ENCODE measurements at places on chromosomes 3 and 15. TPM values are rescaled to one million over a fixed set of nuclear protein-coding genes. Genes with fewer than 3 reads are reported as not detected.

DNA sequence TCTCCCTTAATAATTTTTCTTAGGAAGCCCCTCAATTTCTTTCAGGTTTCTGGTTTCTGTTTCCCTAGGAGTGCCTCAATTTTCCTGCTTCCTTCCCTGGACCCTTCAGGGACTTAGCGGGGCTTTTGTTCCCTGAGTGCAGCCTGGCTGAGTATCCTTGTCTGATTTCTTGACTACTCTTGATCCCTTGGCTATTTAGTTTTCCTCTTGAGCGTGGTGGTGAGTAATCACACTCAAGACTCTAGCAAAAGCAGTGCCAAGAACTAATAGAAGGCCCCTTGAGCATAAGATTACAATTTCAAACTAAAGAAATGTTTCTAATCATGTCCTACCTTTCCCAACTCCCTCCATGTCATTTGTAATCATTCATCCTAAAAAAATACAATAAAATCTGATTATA, 94.3 kb upstream of the C3orf80 start:
- peak; percentile 70 for DNase-seq
- no peaks in the 10 kb centered on the region for H3K36me3 ChIP-seq
- no peaks in the 10 kb centered on the region for H3K27me3 ChIP-seq
- peaks cover 50% of the 10 kb centered on the region for H3K4me1 ChIP-seq
- no peak overlapping the region for H3K4me3 ChIP-seq

DNA sequence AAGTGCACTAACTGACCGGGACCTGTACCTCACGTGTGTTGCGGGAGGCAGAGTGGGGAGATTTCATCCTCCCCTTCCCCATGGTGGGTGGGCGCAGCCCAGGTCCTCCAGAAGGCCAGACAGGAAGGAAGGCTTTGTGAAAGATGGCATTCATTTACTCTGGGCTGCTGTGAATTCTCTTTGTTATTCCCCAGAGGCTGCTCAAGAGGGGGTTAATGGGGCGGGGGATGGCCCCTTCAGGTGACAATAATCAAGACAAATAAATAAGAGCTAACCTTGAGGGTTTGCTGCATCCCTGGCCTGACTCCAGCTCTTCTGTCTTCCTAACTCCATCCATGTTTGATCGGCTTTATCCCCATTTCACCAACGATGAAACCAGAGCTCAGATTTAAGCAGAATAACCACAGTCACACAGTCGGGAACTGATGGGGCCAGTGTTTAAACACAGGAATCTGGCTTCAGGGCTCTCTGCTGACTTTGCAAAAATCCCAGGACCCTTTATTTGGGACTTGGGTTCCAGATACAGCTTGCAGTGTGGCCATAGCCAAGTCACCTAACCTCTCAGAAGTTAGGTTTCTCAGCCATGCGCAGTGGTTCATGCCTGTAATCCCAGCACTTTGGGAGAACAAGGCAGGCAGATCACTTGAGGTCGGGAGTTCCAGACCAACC, 16.5 kb downstream of the PIF1 start:
- H3K27me3 ChIP-seq = 0 out of 2 replicates have a peak, but pooled peaks cover 8% of the 10 kb centered on the region
- no peak for DNase-seq
- no peaks in the 10 kb centered on the region for H3K4me1 ChIP-seq
- H3K27ac ChIP-seq = no peak overlapping the region
- no peak overlapping the region for H3K4me3 ChIP-seq

TMCO5A gene
- total RNA-seq = not detected

DNA sequence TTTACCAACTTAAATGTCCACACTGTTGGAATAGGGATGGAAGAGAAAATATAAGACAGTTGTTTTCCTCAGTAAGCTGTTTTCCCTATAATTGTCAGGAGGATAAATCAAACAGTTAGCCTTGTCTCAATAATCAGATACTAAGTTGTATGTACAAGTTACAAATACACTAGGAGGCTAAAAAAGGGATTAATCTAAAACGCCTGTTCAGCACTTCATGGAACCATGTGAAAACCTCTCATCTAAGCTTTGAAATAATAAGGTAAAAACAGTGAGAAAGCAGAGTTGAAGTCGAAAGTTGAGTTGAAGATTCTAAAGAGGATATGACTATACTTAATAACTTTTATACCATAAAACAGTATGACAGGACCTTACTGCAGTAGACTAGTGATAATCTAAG, 62.0 kb downstream of the CALML4 start:
- H3K36me3 ChIP-seq = peaks cover 10% of the 10 kb centered on the region
- H3K27ac ChIP-seq = no peak overlapping the region
- H3K4me3 ChIP-seq = no peak overlapping the region
- no peaks in the 10 kb centered on the region for H3K27me3 ChIP-seq
- no peak for DNase-seq
- peaks cover 14% of the 10 kb centered on the region for H3K4me1 ChIP-seq

- H3K4me1 ChIP-seq = no peaks in the 10 kb centered on the region
- H3K27ac ChIP-seq = no peak overlapping the region
- no peak for DNase-seq
- H3K36me3 ChIP-seq = no peaks in the 10 kb centered on the region
- H3K4me3 ChIP-seq = no peak overlapping the region
- H3K27me3 ChIP-seq = no peaks in the 10 kb centered on the region
Measured at GRCh38 chr15:31974154-31974794, 56.0 kb upstream of the CHRNA7 start.

GRCh38 chr3:41199866-41200668, 762 bp downstream of the CTNNB1 start:
- H3K27ac ChIP-seq = peak overlapping the region; percentile 90
- no peaks in the 10 kb centered on the region for H3K27me3 ChIP-seq

DNA sequence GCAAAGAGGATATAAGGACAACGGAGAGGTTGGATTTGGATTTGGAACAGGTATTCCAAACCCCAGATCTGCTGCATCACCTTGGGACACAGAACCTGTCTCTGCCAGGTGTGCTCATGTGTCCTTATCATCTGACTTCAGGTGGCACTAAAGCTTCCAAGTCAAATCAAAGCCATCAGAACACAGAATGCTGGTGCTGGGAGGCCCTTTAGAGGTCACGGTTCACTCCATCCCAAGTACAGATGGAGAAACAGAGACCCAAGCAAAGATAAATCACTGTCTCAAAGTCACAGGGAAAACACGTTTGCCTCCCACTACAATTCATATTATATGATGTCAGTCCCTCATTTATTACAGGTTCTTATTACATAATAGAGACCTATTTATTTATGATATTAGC, 72.8 kb downstream of the HES1 start:
- DNase-seq = no peak
- no peak overlapping the region for H3K4me3 ChIP-seq
- no peaks in the 10 kb centered on the region for H3K36me3 ChIP-seq
- no peak overlapping the region for H3K27ac ChIP-seq

CLSTN2 gene
- total RNA-seq = not detected

- H3K4me3 ChIP-seq = peak overlapping the region; percentile 13
- H3K27ac ChIP-seq = peak overlapping the region; percentile 68
- DNase-seq = no peak
- H3K4me1 ChIP-seq = peaks cover 32% of the 10 kb centered on the region
Measured at GRCh38 chr15:51121631-51122225, 27.0 kb upstream of the TNFAIP8L3 start.

TRIM71 gene
- total RNA-seq = not detected

DNA sequence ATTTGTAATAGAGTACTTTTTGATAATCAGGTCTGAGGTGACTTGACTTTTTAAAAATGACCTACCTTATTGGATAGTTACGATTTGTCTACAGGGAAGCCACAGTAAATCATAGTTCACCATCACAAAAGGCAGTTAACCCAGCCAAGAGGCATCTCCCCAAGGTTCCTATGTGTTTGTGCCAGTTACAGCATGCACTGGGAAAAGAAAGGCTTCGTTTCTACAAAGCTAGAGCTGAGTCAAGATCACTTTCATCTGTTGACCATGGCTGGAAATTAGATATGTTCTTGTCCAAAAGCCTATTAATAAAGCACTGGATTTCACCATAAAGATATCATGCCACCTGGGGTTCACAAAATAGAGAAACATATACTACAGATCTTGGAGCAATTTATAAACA, 139.9 kb downstream of the GREM1 start:
- H3K36me3 ChIP-seq = no peaks in the 10 kb centered on the region
- no peaks in the 10 kb centered on the region for H3K27me3 ChIP-seq
- no peak for DNase-seq
- no peak overlapping the region for H3K27ac ChIP-seq
- H3K4me1 ChIP-seq = peaks cover 63% of the 10 kb centered on the region
